ENCODE measurements at places on chromosomes 1 and 21. TPM values are rescaled to one million over a fixed set of nuclear protein-coding genes. Genes with fewer than 3 reads are reported as not detected.
A peak's percentile ranks its signal among the peaks of the same experiment; 100 is the strongest.

The CYP2J2 gene
- total RNA-seq: 0.25 TPM

The KCNT2 gene
- total RNA-seq: 4.1 TPM

The RSPO1 gene
- total RNA-seq: not detected

The F13B gene
- total RNA-seq: 0.12 TPM

DNA sequence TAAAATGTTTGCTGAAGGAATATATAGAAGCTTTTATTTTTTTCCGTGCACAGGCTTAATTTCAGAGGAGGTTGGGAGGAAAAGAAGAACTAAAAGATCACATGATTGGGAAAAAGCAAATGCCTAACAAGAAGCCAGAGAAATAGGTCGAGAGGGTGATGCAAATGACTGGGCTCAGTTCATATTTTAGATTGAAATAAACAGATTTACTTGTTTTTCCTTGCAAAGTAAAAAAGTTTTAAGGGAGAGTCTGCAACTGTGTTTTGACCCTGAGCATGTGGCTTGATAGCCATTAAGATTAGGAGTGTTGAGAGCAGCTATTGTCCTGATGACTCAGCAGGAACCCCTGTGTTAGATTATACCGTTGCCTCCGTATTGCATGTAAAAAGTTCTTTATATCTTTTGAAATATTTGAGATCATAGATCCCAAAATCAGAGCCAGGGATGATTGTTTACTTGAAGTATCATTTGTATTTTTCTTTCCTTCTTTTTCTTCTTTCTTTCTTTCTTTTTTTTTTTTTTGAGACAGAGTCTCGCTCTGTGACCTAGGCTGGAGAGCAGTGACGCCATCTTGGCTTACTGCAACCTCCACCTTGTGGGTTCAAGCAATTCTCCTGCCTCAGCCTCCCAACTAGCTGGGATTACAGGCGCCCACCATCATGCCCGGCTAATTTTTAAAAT, 20.2 kb downstream of the CLIC4 start:
- DNase-seq: no peak

GRCh38 chr1:161106431-161106830, 8.3 kb downstream of the KLHDC9 start:
- DNase-seq: no peak

The GGPS1 gene
- total RNA-seq: 75.6 TPM

DNA sequence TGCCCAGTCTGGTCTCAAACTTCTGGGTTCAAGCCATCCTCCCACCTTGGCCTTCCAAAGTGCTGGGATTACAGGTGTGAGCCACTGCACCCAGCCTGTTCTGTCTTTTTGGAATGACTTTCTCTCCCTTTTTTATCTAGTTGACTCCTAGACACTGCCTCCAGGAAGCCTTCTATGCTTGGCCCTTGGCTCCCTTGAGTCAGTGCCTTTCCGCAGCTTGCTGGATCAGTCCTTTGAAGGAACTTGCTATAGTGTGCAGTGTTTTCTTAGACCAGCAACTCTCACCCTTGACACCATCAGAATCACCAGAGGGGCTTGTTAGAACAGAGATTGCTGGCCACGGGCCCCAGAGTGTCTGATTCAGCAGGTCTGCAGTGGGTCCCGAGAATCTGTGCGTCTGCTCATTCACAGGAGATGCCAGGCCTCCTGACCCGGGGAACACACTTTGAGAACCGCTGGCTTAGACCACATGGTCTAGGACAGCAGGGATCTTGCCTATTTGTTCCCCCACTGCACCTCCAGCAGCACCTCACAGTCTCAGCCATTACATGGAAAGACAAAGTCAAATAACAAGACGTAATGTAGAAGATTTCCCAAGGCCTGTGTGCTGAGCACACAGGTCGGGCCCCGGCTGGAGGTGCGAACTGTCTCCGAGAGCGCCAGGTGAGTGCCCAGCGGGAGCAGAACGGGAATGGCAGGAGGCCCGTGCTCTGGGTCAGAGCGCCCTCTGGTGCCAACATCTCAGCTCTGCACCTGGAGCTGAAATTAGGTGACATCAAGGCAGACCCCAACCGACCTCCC, 27.4 kb upstream of the CTPS1 start:
- DNase-seq: peak; percentile 63

DNA sequence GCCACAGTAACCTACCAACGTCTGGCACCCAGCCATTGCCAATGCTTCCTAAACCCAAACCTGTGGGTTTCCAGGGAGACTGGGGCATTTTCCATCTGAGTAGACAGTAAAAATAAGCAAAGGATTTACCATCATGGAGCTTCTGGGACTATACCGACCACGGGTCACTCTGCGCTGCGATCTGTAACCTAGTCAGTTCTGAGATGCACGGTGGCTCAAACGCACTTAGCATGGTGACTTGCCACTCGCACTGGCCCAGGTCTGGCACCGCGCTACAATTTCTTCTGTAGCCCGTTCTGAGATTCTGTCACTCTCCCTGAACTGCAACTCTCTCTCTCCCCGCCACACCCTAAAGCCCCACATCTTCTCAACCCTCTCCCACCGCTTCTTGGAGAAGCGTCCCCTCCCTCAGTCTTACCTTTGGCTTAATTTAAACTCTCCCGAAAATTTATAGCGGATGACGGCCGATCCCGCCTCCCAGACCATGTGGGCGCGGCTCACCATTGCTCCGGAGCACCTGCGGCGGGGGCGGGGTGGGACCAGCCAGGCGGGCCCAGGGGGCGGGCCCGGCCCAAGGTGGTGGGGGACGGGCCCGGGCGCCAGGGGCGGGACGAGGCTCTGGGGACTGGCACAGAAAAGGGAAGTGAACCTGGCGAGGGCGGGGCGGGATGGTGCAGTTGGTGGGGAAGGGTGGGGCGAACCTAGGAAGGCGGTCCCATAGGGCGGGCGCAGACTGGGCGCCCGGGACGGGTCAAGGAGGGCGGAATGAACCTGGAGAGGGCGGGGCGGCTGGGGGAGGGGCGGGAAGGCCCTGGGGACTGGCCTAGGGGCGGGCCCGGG, 493 bp upstream of the MAP3K21 start:
- peak; percentile 87 for DNase-seq

DNA sequence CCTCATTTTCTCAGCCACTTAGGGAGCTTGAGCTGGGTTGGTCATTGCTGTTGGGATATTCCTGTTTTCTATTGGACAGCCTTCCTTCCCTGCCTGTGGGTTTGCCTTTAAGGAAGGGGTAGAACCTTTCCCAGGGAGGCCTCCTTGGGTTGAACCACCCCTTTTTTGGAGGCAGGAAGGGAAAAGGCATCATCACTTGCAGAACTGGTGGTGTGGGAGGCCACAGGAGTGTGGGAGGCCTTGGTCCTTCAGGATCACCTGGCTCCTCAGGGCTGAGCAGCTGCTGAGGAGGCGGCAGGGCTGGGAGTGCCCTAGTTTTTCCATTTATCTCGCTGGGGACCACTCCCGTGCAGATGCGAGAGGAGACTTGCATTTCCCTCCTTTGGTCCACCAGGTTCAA, 667 bp upstream of the CYB561D1 start:
- DNase-seq: no peak

The MORN1 gene
- total RNA-seq: 8.9 TPM

DNA sequence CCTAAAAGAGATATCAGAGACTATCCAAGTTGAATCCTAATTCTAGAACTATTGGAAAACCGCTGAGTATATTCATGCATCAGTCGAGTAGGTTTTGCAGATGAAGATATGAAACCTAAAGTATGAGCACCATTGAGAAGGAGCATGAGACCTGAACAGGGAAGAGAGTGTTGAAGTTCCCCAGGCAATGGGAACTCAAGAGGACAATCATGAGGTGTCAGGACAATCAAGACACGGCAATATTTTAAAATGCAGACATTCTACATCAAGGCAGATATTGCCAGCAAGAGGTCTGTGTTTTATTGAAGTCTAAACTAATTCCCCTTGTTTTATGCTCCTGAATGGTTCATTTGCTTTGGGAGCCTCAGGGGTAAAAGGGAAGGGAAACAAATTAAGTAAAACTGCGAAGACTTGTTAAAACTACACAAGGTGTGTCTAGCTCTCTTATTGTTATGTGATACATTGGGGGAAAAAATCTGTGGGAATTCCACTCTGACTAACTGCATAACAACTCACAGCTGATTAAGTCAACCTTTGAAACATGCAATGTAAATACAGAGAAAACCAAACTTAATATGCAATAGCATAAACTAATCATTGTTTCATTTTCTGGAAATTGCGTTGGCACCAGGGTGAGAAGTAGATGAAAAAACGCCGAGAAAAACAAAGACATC, 347.9 kb upstream of the ADGRL2 start:
- DNase-seq: no peak

GRCh38 chr1:103372866-103373265, 152.6 kb upstream of the RNPC3 start:
- no peak for DNase-seq

DNA sequence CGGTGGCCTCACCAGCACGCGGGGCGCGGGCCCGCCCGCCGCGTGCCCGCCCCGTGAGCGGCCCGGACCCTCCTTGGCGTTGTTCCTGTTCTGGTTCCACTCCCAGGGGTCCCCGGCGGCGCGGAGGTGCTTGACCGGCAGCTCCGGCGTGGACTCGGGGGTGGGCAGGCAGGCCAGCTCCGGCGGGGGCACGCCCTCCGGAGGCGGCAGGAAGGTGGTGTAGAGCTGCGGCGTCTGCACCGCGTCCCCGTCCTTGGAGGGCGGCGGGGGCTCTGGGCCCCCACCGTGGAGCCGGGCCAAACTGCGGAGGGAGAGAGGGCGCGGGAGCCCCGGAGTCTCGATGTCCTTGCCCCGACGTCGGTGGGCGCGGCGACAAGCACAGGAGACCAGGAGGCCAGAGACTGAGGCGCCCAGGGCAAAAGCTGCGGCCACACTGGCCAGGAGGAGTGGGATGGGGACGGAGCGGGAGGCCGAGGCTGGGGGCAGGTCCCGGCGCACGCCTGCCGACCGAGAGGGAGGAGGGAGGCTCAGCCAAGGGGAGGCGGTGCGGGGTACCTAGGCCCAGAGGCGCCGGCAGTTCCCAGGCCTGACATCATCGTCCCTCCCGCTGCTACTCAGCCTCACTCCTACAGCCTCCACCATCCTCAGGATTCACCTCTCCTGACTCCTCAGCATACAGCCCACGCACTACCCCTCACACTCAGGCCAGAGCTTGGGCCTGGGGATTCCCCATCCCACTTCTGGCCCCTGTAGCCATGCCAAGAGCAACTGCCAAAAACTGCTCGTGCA, 13.2 kb downstream of the SEMA6C start:
- no peak for DNase-seq

DNA sequence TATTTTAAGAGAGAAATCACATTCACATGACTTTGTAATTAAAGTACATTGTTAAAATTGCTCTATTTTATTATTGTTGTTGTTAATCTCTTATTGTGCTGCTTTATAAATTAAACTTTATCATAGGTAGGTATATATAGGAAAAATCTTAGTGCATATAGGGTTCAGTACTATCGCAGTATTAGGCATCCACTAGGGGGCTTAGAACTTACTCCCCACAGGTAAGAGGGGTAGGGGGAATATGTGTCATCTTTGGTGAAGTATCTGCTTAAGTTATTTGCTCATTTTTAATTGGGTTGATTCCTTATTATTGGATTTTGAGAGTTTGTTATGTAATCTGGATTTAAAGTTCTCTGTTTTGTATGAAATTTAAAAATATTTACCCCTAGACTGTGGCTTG, 385.2 kb downstream of the DUSP10 start:
- DNase-seq: no peak

GRCh38 chr1:65866439-65866838, 73.7 kb downstream of the PDE4B start:
- DNase-seq: no peak

GRCh38 chr1:147620543-147620942, 49.8 kb downstream of the ACP6 start:
- DNase-seq: no peak

- DNase-seq: no peak
These were observed 97.7 kb downstream of the IGSF21 start for GRCh38 chr1:18205319-18205718.

- no peak for DNase-seq
These were observed 45.8 kb downstream of the RPRD2 start for GRCh38 chr1:150409504-150410362.

GRCh38 chr1:60090655-60091054, 17.1 kb upstream of the C1orf87 start:
- DNase-seq: no peak

GRCh38 chr21:18245464-18245967, 883 bp downstream of the CHODL start:
- DNase-seq: peak; percentile 1

GRCh38 chr1:148379697-148380096, 103.4 kb downstream of the PPIAL4G start:
- DNase-seq: no peak

The FLAD1 gene
- total RNA-seq: 60.4 TPM

The LAMC1 gene
- 540 TPM for total RNA-seq

DNA sequence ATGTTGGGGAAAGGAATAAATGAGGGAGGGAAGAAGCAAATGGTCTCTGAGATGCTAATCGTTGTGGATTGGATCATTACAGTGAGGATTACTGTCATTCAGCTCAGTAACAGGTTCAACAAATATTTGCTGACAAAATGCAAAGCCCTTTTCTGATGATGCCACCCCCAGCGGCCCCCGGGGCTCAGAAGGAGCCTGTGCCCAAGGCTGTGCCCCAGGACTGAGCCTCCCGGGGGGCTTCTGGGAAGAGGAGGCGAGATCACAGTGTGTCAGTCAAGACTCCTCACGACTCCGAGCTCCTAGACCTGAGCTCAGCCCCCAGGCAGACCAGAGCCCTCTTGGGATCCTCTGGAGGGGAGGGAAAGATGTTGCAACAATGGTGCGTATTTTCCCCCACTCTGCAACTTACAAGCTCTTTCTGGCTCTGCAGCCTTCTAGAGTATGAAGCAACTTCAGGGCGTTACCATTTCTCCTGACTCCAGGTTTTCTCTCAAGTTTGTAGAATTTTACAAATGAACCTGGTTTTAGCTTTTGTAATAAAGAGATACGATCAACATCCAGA, 20.8 kb downstream of the EPHA8 start:
- no peak for DNase-seq

GRCh38 chr1:240399381-240399780, 212.6 kb downstream of the GREM2 start:
- DNase-seq: no peak

DNA sequence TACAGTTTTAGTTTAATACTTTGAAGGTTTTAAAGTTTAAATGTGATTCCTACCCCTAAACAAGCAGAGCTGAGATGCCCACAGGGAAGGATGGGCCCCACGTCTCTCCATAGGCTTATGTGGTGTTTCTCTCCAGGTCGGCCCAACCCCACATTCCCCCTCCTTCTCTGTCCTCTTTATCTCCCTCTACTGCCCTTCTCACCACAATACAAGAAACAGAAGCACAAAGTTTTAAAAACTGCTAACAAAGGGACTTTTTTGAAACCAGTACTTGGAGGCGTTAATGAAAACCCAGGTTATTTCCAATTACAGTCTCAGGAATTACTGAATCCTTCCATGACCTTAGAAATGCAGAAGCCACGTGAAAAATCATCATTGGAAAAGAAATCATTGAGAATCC, 324.0 kb downstream of the NTNG1 start:
- DNase-seq: no peak

The PLA2G2E gene
- total RNA-seq: not detected

Data from NCI-H460 (cell line).